ENCODE measurements at places on chromosomes 12 and 14.

- DNase-seq, result no peak
Observed at GRCh38 chr14:104040539-104040938, 45.0 kb upstream of the ASPG start.

- no peak for DNase-seq
Observed at GRCh38 chr14:31945074-31945613, 132.0 kb upstream of the ARHGAP5 start.

DNA sequence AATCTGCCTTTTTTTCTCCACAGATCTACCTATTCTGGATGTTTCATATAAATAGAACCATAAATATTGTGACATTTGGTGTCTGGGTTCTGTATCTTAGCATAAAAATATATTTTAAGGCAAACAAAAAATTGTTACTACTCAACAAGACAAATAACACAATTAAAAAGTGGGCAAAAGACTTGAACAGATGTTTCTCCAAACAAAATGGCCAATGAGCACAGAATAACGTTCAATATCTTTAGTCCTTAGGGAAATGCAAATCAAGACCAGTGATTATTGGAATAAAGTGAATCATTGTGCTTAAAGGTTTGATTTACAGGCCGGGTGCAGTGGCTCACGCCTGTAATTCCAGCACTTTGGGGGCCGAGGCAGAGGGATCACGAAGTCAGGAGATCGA is 1331.3 kb downstream of the AACS start:
- DNase-seq, result no peak

DNA sequence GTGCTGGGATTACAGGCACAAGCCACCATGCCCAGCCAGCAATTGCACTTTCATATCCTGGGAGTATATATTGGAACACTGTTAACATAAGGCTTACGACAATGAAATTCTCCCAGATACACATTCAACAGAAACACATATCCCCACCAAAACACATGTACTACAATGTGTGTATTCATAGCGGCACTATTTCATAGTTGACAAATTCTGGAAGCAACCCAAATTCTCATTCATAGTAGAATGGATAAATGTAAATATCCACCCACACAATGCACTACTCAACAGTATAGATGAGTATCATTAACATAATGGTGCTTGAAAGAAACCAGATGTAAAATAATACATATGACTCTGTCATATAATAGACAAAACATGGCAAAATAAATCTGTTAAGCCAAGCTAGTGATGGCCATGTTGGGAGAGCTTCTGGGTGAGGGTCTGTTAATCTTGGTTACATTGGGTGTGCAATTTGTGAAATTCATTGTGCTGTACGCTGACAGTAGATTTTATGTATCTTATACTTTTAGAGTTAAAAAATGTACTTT is 2.6 kb upstream of the DNAAF2 start:
- no peak for DNase-seq

DNA sequence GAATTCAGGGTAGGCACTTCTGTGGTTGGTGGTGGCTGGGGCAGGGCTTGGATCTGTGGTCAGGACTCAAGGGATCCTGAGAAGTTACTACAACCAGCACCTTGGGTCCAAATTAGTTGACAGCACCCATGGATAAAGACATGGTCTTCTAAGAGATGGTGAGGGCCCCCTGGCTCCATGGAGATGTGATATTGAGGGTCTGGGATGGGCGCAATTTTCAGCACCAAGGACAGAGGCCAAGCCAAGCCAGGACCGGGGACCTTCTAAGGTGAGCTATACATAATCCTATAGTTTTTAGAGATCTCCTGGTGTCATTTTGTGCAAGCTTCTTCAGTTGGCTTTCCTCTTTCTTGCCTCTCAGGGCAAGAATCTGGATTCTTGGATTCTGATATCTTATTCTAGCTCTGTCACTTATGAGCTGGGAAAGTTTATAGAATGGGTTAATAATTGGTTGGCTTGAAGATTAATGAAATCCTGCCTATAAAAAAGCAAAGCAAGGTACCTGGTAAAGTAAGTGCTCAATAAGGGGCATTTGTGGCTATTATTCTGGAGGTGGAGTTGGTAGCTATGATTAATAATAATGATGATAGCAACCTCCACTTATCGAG is 130.1 kb upstream of the LHX5 start:
- DNase-seq, result no peak

DNA sequence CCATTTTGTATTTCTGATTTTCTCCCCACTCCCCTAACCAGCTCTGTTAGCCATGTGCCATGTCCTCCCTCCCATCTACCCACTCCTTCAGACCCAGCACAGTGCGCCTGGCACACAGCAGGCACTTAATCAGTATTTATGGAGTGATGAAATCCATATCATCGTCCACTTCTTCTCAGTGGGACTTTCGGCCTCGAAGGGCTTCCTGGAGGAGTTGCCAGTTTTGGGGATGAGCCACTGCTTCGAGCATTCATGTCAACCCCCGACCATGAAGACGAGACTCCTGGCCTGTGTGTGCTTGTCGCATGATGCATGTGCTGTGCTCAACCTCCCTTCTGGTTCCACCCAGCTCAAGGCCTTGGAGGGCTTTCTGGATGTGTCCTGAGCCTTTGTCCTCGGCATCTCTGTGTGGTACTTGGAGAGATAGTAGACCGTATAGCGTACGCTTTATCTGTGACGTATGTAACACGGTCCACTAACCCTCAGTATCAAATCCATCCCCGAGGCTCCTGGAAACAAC is 119.5 kb upstream of the RTL1 start:
- DNase-seq, result no peak

DNA sequence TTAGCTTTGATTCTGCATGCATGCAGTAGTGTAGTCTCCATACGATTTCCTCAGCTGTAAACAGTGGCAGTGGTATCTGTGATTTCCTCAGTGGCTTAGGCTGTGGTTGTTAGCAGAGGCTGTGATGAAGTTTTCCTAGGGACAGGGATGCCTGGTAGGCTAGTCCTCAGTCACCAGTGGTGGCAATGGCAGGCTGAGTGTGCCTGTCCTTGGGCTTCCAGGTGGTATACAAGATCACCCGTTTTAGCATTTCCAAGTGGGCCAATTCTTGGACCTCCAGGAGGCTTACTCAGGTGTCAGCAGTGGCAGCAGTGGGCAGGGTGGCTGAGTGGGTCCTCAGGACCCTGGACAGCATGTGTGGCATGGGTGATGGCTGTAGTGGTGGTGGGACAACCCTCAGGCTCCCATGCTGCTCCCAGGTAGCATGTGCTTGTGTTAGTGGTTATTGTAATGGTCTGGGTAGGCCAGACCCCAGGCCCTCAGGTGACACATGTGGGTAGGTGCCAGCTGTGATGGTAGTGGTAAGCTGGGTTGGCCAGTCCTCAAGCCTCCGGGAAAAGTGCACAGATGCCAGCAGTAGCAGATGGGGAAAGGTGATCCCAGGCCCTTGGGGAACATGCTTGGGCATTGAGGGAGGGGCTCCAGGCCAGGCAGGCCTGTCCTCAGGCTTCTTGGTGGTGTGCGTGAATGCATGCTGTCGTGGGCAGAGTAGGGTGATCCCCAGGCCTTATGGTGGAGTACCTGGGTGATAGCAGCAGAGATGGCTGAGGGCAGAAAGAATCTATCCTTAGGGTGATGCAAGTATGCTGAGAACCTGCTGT is 146.5 kb downstream of the PAPOLA start:
- DNase-seq, result no peak

- DNase-seq, result no peak
Observed at GRCh38 chr14:71165121-71166031, 258.1 kb downstream of the PCNX1 start.

- DNase-seq, result no peak
Observed at GRCh38 chr12:128426511-128426910, 159.5 kb downstream of the TMEM132C start.
